ENCODE measurements at places on chromosomes 1 and 21.

GRCh38 chr21:45439161-45439872 lies 34.4 kb downstream of the COL18A1 start:
- no peak for DNase-seq

GRCh38 chr1:95451054-95451453 lies 217.0 kb downstream of the RWDD3 start:
- no peak for DNase-seq

DNA sequence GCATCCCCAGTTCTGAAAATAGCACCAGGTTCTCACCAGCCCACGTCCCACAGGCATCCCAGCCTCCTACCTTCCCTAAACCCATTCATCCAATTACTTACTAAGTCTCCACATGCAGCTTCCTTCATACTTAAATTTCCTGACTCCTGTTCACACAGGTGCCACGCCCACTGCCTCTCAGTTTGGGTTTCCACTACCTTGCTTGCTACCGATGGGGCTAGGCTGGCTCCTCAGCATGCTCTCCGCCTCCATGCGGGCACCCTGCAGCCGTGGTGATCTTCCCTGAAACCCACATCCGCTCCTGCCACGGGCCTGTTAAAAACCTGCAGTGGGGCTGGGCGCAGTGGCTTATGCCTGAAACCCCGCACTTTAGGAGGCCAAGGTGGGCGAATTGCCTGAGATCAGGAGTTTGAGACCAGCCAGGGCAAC lies 70.4 kb upstream of the ANGPTL1 start:
- no peak for DNase-seq

GRCh38 chr1:226485192-226485591 lies 63.4 kb upstream of the STUM start:
- peak; percentile 86 for DNase-seq

DNA sequence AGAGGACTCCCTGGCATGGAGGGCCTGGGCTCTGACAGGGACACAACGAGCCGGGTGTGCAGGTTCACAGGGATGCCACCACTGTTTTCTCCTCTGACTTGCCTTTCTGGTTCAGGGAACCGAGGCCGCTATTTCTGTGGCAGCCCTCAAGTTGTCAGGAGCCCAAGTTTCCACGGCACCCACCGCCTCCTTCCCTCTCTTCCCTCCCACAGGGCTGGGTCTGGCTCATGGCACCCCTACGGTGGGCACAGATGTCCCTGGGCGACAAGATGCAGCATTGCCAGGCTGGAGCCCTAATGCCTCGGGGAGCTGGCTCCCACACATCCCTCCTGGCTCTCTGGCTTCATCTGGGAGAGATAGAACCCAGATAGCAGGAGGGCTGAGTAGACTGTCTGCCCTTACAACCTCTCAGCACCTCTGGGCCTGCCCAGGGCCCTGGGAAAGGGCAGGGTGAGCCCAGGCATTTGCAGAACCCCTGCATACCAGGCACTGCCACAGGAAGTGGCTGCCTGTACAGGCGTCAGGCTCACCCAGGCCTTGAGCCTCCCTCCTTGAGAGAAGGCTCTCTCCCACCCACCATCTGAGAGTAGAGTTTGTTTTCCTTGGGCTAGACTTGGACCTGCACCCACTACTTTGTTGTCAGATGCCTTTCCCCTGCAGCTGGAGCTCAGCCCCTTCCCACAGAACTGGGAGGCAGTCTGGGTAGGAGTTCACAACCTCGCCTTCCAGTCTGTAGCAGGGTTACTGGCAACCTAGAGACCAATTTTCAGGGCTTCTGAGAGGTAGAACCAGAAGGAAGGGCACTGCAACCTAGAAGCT lies 20.5 kb downstream of the KCNC4 start:
- no peak for DNase-seq

DNA sequence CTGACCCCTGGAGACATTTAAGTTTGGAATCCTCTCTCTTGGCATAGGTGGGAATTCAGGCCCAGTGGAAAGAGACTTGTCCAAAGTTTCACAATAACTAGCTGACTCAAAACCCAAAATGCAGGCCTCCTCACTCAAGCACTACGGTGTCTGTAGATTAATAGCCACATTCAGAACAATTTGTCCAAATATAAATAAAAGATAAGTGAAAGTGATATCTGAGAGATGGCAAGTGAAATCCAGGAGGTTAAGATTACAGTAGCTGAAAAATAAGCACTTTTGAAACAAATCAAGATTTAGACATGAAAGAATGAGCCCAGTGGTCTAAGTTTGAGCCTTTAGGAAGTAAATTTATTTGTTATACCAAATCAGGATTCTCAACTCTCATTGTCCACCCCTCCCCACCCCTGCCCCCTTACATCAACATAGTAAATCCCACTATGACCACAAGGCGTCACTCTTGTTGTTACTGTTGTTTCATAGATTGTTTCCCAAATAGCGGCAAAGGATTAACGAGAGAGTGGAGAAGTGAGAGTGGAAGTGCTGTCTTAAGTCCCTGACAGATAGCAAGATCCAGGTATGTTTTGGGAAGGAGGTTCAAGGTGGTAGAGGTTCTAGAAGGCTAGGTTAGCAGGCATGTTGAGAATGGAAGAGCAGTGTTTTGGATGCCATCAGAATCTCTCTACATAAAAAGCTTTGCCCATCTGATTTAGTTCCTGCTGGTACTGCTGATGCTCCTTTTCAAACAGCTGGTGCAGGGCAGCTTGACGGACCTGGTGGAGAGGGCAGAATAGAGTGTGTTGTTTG lies 7.1 kb upstream of the TPM3 start:
- no peak for DNase-seq

- DNase-seq, result no peak
These were observed 26.6 kb upstream of the LRRN2 start for GRCh38 chr1:204711947-204712701.

DNA sequence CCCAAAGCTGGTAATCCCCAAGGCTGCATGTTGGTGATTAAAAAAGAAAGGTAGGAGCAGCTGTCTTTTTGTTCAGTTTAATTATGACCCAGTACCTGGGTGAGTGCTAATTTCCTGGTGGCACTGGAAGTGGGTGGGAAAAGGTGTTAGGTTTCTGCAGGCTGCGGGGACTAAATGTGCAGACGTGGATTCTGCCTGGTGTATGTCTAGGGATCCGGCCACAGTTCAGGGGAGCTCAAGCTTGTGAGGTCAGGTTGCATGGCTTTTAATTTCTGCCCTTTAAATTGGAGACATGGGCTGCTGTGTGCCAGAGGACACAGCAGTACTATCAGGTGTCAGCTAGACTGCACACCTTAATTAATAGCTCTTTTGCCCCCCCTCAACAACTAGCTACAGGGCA lies 20.3 kb upstream of the TBX19 start:
- no peak for DNase-seq

All from cerebellar nuclear complex (tissue), 1 donor.